ENCODE measurements at places on chromosomes 2 and 18.

GRCh38 chr2:133667085-133667484 lies 98.8 kb upstream of the NCKAP5 start:
- no peak for DNase-seq

- no peak for DNase-seq
Observed at GRCh38 chr2:36088716-36089328, 266.8 kb upstream of the CRIM1 start.

GRCh38 chr18:9856092-9856491 lies 29.7 kb upstream of the TXNDC2 start:
- no peak for DNase-seq

DNA sequence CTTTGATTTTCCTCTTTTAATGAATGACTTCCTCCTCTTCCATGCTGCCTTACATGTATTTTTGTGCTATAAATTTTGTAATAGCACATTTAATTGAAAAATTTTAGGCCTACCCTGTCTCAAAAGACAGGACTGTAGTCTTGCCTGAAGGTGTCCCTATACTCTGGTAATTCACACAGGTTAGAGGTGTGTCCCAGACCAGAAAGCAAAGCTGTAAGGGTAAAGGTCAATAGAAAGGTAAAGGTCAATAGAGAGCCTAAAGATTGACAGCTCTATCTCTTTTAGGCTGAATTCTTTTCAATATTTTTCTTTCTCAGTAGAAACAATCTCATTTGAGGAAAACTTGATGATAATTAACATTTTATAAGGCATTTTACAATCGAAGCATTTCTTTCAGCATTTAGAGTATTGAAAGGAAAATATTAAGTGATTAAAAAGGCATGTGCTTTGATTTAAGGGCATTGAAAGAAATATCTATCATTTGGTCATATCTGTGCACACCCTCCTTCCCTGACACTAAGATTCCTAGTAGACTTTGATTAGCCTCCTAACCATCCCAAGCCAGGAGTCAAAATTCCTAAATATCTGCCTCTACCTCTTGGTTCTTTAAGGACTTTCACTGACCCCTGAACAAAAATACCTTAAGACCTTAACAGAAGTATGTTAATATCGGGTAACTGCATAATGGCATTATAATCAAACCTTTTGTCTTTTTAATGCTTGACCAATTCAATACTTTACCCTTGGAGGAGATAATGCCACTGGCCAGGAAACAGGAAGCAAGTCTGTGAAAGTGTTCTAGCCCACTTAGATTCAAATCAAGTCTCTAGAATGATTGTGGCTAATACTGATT lies 161.8 kb upstream of the DTNA start:
- no peak for DNase-seq

DNA sequence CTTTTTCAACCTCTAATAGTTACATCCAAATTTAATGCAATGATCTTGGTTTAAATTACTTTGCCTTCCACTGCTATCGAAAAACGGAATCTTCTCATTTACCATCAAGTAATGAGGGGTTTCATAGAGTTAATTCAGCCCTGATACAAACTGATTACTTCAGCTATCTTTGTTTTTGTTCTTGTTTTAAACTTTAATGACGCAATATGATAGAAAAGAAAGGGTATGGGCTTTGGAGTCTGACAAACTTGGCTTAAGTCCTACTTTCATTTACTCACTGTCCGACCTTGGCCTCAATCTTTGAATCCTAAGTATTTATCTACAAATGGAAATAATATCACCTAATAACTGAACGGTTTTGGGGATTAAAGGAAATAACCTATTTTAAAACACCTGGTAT lies 16.1 kb downstream of the ADAM17 start:
- DNase-seq, result no peak

- DNase-seq, result no peak
Observed at GRCh38 chr18:23853448-23854195, 160.9 kb upstream of the TTC39C start.

DNA sequence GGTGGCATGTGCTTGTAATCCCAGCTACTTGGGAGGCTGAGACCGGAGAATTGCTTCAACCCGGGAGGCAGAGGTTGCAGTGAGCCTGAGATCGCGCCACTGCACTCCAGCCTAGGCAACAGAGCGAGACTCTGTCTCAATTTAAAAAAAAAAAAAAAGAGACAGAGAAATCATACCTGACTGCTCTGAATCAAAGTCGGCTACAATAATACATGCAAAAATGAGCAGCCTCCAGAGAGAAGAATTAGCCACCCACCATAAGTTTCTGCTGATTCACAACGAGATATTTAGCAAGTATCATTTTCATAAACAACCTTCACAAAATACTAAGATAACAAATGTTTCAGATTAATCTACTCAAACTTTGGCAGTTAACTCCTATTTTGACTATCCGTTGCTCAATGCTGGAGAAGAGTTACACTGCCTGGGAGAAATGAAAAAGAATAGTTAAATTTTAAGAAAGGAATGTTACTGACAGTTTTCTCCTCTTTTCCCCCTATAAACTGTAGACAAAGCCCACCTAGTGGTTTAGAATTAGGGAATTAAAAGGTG lies 1.5 kb downstream of the OSBPL1A start:
- no peak for DNase-seq

DNA sequence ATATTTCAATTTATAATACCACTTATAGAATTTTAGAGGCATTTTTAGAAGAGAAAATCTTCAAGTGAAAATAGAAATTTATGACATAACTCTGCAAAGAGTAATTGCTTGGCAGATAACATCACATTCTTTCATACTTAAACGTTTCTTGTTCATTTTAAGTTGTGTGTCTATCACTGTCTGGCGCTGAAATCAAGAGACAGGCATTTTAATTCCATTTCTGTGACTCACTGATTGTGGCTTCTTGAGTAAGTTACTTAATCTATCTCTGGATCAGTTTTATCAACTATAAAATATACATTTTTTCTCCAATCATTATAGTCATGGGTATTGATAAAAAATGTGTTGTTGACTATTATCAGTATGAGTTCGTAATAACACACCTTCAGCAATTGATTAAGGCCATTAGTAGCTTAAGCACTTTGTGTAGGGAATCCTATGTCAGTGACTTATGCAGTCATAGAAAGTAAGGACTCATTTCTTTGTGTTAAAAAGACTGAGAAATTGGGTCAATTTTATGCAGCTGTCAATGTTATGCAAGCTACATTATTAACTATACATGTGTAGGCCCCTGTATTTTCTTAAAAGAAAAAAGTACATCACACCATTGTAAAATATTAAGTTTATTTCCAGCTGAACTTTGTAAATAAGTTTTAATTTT lies 497.3 kb downstream of the CCDC85A start:
- no peak for DNase-seq

GRCh38 chr2:207796585-207797350 lies 27.1 kb upstream of the FZD5 start:
- DNase-seq, result no peak

DNA sequence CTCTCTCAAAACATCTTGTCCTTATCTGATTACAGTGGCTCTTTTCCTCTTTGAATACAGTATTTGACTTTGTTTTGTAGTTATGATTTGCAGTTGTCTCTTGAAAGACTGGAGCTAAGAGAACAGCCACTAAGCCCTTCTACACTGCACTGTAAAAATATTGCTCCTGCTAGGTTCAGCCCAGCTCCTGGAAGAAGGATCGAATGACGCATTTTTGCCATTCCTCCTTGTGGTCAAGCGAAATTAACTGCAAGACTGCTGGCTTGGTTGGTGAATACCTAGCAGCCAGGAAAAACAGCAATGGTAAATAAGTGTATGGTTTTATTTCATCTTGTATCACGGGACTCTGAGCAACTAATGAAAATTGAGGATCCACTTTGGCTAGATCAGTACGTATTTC lies 407.8 kb upstream of the CDH2 start:
- DNase-seq, result no peak

DNA sequence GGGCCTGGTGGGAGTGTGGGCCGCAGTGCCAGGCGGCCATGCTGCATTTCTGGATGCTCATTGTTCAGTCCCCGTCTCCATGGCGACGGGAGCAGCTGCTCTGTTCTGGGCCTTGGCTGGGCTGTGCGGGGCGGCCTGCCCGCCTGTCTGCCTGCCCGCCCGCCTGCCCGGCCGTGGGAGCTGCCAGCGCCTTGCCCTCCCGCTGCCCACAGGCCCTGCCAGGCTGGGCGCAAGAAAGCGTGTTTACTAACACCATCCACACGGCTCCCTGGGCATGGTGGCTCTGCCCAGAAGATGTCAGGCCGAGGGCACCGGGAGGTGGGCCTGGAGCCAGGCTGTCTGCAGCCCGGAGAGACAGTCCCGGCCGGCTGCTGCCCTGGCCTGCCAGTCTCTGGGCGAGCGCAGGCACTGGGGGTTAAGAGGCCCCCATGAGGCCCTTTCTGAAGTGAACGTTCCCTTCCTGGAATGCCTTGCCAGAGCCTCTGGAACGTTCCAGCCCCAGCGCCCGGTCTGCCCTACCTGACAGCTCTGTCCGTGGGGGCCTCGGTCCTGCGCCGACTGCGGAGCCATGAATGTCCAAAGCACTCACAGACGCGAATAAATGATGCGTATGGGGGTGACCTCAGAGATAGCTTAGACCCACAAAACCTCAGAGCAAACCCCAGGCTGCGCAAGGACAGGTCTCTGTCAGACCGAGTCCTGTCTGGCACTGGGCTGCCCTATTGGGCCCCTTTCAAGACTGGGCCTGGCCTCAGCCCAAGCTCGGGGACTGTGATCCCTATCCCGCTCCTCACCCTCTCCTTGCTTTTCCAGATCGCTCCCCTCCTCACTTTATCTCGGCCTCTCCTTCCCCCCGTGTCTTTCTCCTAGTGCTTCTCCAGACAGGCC lies 44.3 kb downstream of the MYCN start:
- no peak for DNase-seq

DNA sequence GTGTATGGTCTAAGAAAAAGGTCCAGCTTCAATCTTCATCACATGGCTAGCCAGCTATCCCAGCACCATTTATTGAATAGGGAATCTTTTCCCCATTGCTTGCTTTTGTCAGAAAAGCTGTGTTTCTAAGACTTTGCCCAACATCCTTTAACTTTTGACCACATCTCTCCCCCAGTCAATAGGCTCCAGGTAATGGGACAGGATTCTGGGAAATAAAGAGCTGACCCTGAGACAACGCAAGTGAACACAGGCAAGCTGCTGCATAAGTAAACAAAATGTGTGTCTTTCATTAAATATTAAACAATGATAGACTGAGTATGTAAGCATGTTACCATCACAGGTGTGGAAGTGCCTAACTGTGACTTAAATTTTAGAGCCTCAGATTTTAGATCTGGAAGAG lies 23.0 kb downstream of the FAM110C start:
- no peak for DNase-seq

GRCh38 chr2:219441451-219442255 lies 7.0 kb downstream of the SPEG start:
- DNase-seq, result peak; percentile 70

GRCh38 chr2:235910067-235910466 lies 258.1 kb downstream of the GBX2 start:
- DNase-seq, result no peak

DNA sequence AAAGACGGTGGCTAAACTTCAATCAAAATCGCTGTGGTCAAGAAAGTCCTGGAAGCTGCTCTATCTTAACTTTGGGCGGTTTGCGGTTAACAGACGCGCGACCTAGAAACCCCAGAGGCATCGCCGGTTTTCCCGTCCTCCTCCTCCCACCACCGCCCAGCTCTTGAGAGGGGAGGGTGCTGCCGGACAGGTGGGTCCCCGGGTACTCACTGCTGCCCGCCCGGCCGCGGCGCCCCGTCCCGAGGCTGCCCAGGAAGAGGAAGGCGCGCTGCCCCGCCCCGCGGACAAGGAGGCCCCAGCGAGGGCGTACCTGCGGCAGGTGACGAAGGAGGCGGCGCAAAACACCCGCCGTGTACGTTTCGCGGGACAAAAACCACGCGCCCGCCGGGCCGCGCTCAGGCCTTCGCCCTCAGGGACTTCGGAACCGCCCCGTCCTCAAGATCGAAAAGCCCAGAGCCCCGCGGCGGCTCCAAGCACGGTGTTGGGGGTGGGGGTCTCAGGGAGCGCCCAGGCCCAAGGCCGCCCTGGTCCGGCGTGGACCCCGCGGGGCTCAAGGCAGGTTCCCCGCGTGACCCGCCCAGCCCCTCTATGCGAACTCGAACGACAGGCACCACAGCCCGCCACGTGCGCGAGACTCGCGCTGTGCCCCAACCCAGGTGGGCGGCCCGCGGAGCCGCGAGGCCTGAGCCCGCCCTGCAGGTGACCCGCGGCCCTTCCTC lies at the start of gene SH3YL1:
SH3YL1 (minus strand) TSS at position 259 of the 719 bp plus-strand sequence; CDS start at position 211, 48 bp downstream.
- peak; percentile 81 for DNase-seq

DNA sequence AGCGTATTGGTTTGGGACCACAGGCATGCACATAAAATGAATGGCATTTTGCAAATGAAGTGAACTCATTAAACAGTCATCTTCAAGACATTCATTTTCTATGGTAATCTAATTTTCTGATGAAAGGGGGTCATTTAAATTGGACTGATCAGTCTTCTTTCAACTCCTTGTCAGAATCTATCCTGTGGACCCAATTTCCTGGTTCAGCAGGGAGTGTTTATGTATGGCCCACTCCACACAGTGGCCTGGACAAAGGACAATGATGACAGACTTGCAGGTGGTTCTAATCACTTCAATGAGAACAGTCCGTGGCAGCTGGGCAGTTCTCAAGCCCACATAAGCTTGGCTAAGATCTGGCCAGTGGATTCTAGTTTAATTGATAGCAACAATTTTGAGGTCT lies 448.1 kb downstream of the DCDC2C start:
- DNase-seq, result no peak

GRCh38 chr2:28976584-28976983 lies 4.5 kb upstream of the TOGARAM2 start:
- DNase-seq, result no peak

GRCh38 chr2:26840937-26841610 lies 6.9 kb upstream of the DPYSL5 start:
- DNase-seq, result no peak

DNA sequence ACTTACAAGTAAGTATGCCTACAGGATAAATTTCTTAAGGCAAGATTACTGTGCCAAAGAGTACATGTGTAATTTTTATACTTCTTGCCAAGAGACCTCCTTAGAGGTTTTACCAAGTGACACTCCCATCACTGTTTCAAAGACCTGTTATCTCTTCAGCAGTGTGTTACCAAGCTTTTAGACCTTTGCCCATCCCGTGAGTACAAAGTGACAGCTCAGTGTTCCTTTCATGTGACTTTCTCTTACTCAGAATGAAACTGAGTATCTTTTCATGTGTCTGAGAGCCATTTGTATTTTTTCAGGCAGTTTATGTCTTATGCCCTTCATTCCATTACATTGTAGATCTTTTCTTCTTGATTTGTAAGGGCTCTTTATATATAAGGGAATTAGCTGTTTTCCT lies 287.5 kb upstream of the SALL3 start:
- DNase-seq, result no peak

- DNase-seq, result no peak
Observed at GRCh38 chr2:60826111-60826510, 55.3 kb upstream of the REL start.

- no peak for DNase-seq
Observed at GRCh38 chr2:96374211-96374951, 38.8 kb downstream of the NCAPH start.

DNA sequence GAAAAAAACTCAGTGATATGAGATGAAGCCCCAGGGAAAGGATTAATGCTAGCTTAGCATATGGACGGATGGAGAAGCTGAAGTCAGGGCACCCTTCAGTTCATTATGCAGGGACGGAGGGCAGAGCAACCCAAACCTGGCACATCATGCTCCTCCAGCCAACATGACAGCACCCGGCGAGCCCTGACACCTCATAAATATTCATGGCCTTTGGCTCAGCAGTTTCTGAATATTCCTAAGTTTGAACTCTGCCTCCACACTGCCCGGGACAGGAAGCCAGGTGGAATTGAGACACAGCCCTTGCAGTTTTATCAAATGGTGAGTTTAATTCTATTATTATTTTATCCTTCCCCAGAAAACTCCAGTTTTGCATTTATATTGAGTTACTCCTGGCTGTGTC lies 87.3 kb upstream of the SH3BP4 start:
- DNase-seq, result no peak

GRCh38 chr18:52451256-52451655 lies 111.3 kb downstream of the DCC start:
- no peak for DNase-seq
